ENCODE measurements at places on chromosomes 7 and 10. TPM values are rescaled to one million over a fixed set of nuclear protein-coding genes. Genes with fewer than 3 reads are reported as not detected.

Gene CALU
- total RNA-seq = 80.8 TPM

Gene AGR3
- total RNA-seq = 1.1 TPM

Gene TMEM196
- total RNA-seq = not detected

Gene SMO
- 75.1 TPM for total RNA-seq

Gene GPR26
- total RNA-seq = not detected

Gene DEPP1
- 40.5 TPM for total RNA-seq

Gene SLC39A12
- total RNA-seq = not detected

Gene PLXDC2
- total RNA-seq = 48.1 TPM

Gene AZGP1
- total RNA-seq = 18.7 TPM

Gene KIF11
- total RNA-seq = 12.0 TPM

Gene PDZD7
- total RNA-seq = 1.6 TPM

Gene NOC3L
- 16.6 TPM for total RNA-seq

Gene CFAP69
- total RNA-seq = 31.7 TPM

Gene CHST3
- 28.2 TPM for total RNA-seq

Gene ARID5B
- total RNA-seq = 70.5 TPM

Gene ASCC1
- total RNA-seq = 27.2 TPM

Gene HOXA3
- total RNA-seq = 77.4 TPM

Data from metanephros (tissue), 2 donors.